ENCODE measurements at places on chromosomes 7 and 10.

GRCh38 chr10:94239696-94240095 lies 123.0 kb downstream of the NOC3L start:
- no peak for DNase-seq

- DNase-seq, result peak; percentile 11
These were observed 25.0 kb upstream of the C1GALT1 start for GRCh38 chr7:7157177-7157886.

- no peak for DNase-seq
These were observed 94.6 kb downstream of the DNAJB6 start for GRCh38 chr7:157431173-157431950.

GRCh38 chr7:10913457-10913856 lies 60.2 kb upstream of the PHF14 start:
- no peak for DNase-seq

- DNase-seq, result no peak
These were observed 115.1 kb downstream of the PARD3 start for GRCh38 chr10:34699904-34700517.

DNA sequence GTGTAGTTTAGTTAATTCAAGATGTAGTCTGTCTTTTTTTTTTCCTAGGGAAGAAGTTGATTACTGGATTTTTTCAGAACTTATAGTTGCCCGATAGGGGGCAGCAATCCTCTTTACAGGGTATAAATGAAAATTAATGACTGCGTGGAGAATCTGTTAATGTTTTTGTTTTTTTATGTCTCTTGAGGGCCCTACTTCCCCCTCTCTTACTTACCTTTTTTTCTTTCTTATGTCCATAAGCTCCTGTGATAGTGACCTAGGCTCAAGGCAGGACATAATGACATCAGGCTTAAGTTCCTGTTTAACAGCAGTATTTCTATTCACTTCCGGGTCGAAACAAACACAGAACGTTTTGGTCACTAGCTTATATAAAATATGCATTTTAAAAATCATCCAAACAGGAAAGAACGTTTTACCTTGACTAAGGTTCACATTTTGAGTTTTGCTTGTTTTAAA lies 18.8 kb downstream of the CDC123 start:
- peak; percentile 12 for DNase-seq

GRCh38 chr10:35005868-35006267 lies 84.3 kb downstream of the CUL2 start:
- DNase-seq, result no peak

GRCh38 chr7:44219371-44220045 lies 18.7 kb downstream of the YKT6 start:
- no peak for DNase-seq

DNA sequence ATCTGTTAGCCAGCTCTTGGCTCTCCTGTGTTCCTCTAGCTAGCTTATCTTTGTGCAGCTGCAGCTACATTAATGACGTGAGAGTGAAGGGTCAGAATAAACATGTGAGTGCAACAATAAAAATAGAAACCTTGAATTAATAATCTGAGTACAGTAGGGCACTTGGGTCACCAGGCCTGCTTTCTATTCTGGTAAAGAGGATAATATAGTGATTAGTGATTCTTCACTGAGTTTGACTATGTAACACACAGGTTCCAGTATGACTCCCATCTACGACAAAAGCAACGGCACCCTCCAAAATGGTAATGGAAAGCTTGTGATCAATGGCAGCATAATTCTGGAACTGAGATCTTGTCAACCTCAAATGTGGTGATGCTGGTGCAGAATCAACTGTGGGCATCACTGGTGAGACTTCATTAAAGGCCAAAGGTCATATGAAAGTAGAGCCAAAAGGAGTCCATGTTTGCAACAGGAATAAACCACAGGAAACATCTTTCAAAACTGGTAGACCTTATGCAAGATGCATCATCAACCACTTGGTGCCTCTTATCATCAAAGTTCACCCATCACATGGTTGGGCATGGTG lies 77.6 kb downstream of the NRBF2 start:
- DNase-seq, result no peak

GRCh38 chr10:3293581-3294431 lies 121.2 kb upstream of the PITRM1 start:
- DNase-seq, result no peak

DNA sequence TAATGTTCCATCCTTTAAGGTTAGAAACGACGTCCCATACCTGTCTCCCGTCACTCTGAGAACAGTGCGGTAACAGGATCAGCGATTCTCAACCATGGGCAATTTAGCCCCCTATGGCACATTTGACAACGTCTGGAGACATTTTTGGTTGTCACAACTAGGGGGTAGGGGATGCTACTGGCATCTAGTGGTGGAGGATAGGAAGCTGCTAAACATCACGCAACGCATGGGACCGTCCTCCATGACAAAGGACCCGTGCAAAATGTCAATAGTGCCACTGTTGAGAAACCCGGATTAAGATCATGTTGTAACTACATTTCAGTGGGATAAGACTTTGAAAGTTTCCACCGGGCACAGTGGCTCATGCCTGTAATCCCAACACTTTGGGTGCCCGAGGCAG lies 5.0 kb upstream of the PAXIP1 start:
- no peak for DNase-seq

- no peak for DNase-seq
These were observed 51.3 kb downstream of the PRTFDC1 start for GRCh38 chr10:24900888-24901685.

DNA sequence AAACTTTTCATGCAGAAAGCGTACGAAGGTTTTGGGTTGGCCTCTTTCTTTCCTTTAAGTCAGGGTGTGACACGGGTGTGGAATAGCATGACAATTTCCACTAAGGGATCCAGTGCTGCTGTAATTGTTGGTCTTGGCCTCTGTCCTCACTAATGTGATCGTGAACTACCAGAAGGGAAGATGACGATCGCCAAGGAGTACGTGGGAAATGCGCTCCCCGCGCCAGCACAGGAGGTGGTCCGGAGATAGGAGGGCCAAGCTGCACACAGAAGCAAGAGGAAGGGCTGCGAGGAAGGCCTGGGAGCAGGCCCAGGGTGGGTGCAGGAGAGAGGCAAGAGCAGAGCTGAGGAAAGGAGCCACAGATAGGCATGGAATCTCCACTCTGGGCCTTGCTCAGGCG lies 79.7 kb upstream of the PODXL start:
- no peak for DNase-seq

- DNase-seq, result no peak
These were observed 27.9 kb upstream of the WDR11 start for GRCh38 chr10:120823266-120823665.

GRCh38 chr7:75688200-75689136 lies 50.3 kb downstream of the HIP1 start:
- no peak for DNase-seq

GRCh38 chr10:94066411-94066810 lies 72.7 kb downstream of the PLCE1 start:
- no peak for DNase-seq

GRCh38 chr10:71266147-71266917 lies 52.7 kb upstream of the SLC29A3 start:
- DNase-seq, result no peak

- no peak for DNase-seq
These were observed 4.4 kb downstream of the DDIT4 start for GRCh38 chr10:72277996-72278667.

DNA sequence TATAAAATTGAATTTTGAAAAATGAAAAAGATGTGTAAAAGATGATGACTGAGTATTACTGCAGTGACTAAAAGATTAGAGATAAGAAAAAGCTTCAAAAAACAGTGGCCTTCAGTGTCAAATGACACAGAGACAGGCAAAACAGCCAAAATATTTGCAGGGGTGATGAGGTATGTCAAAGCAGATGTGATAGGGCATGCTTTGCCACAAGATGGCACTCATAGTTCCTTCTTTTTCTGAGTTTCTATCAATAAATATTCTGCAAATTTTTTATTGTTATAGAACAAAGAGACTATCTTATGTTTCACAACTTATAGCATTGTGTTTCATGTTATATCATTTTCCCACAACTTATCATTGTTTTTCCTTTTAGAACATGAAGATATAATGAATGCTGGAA lies 344.1 kb upstream of the HPS1 start:
- no peak for DNase-seq

DNA sequence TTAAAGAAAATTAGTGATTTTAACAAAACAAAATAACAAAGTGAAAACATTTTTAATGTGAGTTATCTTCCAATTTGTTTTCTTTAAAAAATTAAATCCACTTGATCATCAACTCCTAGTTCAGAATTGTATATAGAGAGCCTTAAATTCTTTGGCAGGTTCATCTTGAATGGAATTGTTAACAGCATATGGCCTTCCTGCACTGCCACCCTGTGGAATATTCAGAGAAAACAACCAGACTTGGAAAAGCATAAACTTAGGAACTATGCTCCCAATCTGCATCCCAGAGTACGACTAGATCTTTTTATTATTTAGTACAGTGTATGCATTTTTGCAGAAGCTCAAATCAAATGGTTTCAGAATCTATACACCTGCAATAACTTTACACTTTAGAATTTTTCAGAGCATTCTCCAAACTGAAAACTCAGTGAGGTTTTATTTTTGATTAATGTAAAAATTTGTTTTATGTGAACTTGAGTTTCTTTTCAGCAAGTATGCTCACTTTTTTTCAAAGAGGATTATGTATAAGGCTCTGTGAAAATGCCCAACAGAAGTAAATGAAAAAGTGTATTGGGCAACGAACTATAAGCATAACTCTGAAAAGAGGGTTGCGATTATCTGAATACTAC lies 44.9 kb upstream of the ANK3 start:
- no peak for DNase-seq

GRCh38 chr10:12974078-12974477 lies 27.4 kb downstream of the CCDC3 start:
- DNase-seq, result no peak
